AG09309 (cell line): ENCODE measurements at places on chromosomes 13 and 19.

DNA sequence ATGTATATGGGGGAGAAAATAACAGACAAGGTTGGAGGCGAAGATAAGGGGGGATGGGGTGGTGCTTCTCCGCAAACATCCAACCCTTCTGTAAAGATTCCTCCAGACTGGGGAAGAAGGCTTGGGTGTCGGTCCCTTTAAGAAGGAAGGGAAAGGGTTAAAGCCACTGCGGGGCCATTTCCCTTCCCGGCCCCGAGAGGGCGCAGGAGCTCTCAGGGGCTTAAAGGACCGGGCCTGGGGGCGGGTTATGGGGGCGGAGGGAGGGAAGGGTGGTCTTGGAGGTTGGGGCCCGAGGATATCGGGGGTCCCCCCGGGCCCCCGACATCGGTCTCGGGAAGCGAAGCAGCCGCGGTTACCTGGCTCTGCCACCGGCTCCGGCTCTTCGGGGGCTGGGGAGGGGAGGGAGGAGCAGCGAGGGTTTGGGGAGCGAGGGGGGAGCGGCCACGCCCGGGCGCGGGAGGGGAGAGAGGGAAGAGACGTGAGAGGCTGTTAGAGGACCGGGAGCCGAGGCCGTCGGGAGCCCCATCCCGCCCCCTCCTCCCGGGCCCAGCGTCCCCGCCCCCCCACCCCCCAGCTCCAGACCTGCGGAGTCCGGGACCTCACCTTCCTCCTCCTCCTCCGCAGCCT lies 2.8 kb downstream of the TNNT1 start:
- DNase-seq: no peak

GRCh38 chr19:11322269-11323024 lies 17.0 kb downstream of the RAB3D start:
- no peak for DNase-seq

DNA sequence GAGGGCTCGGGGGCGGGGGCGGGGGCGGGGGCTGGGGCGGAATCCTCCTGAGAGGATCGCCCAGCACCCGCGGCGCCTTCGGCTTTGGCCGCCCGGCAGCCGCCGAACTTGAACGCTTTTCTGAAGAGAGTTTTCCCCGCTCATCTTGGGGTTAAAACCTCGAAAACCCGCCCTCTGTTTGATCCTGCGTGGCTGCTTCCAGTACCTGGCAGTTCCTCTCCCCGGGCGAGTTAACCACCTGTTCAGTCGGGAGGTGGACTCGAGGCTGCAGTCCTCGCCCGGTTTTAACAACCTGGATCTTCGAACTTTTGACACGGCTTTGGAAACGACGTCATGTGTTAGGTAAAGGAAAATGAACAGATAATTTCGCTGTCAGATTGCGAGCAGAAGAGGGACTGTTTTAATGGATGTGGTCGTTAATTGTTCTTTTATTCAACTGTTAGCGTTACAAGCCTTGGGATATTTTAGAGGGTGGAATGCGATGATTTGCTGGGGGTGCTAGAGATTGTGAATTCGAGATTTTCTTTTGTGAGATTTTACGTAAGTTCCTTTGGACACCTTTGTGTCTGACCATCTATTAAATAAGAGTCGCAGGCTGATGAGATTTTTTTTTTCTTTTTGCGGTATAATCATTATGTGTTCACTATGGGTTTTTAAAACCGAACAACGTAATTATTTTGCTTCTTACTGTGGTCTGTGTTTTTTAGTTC lies 1.0 kb downstream of the FNDC3A start:
- no peak for DNase-seq

GRCh38 chr19:48480558-48481500 lies 11.7 kb downstream of the CYTH2 start:
- no peak for DNase-seq

DNA sequence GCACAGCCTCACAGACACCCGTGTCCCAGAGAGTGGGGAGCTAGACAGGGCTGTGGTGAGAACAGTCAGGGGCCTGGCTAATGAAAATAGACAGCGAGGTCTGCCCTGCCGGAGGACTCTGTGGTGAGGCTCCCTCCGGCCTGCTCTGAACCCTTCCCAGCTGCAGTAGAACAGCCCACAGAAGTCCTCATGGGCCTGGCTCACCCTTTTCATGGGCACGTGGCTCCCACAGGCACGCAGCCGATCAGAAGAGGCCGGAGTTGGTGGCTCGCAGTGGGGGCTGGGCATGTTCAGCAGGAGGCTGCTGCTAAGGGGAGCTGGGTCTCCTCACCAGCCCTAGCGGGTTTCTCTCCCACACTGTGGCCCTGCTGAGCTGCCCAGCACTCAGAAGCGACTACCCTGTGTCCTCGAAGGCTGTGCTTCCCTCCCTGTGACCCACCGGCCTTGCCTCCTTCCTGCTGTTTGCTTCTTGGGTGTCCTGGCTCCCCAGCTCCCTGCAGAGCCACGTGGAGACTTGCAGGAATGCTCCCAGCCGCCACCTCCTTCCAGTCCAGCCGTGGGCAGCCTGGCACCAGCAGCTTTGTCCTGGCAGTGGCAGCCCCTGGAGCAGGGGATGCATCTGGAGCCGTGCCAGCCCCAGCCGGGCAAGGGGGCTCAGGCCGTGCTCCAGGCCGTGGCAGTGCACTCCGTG lies 138.7 kb downstream of the KDM4B start:
- DNase-seq: no peak

DNA sequence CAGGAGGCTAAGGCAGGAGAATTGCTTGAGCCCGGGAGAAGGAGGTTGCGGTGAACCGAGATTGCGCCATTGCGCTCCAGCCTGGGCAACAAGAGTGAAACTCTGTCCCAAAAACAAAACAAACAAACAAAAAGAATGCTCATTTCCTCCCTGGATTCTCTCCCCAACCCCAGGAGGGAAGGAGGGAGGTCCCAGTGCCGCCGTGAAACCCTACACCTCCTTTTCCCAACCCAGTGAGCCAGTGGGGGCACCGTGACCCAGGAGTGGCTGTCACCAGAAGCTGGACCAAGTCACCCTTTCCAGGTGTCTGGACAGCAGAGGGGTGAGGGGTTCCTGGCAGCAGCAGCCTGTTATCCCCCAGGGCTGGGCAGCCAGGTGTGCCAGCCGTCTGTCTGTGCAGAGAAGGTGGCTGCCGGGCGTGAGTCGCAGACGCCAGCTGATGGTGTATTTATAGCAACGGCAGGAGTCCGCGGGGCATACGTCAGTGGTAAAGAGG lies 23.5 kb downstream of the NFIC start:
- DNase-seq: no peak
